ENCODE measurements at places on chromosomes 5 and 9.

DNA sequence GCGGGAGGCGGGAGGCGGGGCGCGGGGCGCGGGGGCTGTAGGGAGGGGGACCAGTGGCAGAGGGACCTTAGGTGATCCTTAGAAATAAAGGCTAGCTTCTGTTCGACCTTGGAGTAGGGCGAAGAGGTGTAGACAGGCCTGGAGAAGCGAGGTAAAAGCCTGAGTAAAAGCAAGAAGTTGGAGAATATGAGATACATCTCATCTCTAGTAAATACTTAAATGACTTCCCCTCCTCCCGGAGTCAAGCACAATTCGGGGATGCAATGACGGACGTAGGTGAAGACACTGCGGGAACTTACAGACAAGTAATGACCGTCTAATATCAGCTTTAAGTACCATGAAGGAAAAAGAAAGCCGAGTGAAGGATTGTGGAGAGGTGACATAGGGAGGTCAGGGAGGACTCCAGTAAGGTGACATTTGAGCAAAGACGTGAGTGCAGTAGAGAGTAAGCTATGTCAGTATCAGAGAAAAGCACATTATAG lies 466 bp downstream of the SMC2 start:
- DNase-seq = no peak

GRCh38 chr5:556909-557441 lies 32.7 kb upstream of the SLC9A3 start:
- no peak for DNase-seq

GRCh38 chr5:103744159-103744558 lies 181.6 kb upstream of the NUDT12 start:
- no peak for DNase-seq

- DNase-seq = no peak
Observed at GRCh38 chr9:75161116-75161857, 73.0 kb downstream of the OSTF1 start.

DNA sequence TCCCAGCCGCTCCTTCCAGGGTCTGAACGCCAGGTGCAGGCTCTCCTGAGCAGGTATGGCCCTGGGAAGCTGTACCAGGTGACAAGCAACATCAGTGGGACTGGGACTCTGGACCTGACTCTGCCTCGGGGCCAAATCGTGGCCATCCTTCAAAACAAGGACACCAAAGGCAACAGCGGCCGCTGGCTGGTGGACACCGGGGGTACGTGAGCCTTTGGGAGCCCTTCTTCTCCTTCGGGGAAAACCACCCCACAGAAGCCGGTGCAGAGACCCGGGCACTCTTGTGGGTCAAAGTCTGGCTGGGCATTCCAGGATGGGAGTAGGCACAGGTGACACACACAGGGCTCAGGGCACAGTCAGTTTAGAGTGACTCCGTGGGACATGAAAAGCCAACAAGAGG lies 45.8 kb downstream of the ARHGEF37 start:
- no peak for DNase-seq

DNA sequence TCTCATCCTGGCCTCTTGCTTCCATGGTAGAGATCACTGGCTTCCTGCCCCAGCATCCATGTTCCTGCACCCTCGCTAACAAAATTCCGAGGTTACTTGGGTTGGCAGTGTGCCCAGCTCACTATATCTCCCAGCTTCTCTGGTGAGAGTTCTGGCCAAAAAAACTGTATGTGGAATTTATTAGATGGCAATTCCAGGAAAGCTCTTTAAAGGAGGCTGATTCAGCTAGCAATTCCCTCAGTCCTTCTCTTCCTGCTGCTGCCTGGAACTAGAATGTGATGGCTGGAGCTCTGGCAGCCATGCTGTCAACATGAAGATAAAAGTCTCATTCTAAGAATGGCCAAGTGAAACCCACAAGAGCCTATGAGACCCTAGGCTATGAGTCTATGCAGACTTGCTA lies 88.8 kb downstream of the SECISBP2 start:
- no peak for DNase-seq

DNA sequence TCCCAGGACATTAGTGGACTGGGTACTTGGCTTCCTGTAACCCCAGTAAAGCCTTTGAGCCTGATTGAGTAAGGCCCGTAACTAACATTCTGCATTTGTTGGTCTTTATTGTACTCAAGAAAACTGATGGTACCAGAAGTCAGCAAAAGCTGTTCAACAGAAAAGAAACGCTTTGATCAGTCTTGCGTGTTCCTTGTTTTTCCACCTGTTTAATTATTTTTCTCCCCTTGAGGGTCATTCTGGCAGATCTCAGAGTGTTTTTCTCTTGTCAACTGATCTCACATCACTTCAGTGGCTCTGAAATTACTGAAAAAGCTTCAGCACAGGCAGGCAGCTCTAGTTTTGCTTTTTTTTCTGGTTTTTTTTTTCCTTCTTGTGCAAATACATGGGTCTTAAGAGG lies 6.1 kb upstream of the TMEM268 start:
- DNase-seq = no peak

- DNase-seq = no peak
Observed at GRCh38 chr5:154395407-154396106, 50.2 kb upstream of the SAP30L start.

- DNase-seq = peak; percentile 55
Observed at GRCh38 chr5:68225911-68226545, 10.5 kb downstream of the PIK3R1 start.

GRCh38 chr5:24208686-24209106 lies 436.1 kb downstream of the CDH10 start:
- DNase-seq = no peak

GRCh38 chr5:145824040-145824439 lies 11.1 kb downstream of the PRELID2 start:
- no peak for DNase-seq
